ENCODE measurements at places on chromosomes 16 and 17.

DNA sequence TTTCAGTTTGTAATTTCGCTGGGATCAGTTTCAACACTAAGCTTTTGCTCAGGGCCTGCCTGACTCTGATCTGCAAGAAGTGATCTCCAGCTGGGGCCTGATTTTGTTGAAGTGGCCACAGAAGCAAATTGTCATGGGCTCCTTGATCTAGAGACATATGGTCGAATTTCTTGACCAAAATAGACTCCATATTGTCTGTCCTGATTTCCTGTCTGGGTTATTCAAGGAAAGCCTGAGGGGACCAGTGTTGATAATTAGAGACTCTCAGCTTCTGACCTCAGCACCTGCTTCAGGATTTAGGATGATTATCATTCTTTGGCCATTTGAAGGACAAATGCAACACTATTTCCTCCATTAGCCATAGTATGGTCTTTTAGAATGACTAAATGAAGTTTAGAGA, 48.9 kb upstream of the MSI2 start:
- no peak for DNase-seq

GRCh38 chr17:9169116-9169515, 147.8 kb downstream of the NTN1 start:
- no peak for DNase-seq

DNA sequence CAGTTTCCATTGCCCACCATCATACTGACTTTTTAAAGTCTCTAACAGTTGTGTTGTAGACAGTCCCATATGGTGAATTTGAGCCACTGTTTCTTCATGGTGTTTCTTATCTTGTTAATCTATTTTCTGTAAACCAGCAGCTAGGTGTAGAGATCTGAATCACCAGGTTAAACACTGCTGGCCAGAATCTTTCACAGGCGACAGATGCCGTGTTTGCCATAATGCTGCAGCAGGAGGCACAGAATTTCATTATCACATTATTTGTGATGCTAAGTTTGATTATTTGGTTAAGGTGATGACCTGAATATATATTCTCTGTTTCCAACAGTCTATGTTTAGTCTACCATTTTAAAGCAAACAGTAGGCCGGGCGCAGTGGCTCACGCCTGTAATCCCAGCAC, 11.5 kb upstream of the CNGB1 start:
- no peak for DNase-seq

- no peak for DNase-seq
These were observed 8.6 kb downstream of the ZNRF1 start for GRCh38 chr16:75007443-75007842.

- no peak for DNase-seq
These were observed 164.5 kb downstream of the NTN1 start for GRCh38 chr17:9185688-9186284.

GRCh38 chr16:79850348-79850747, 249.8 kb upstream of the MAF start:
- no peak for DNase-seq

- DNase-seq, result no peak
These were observed 192.6 kb downstream of the CPPED1 start for GRCh38 chr16:12611006-12611477.

DNA sequence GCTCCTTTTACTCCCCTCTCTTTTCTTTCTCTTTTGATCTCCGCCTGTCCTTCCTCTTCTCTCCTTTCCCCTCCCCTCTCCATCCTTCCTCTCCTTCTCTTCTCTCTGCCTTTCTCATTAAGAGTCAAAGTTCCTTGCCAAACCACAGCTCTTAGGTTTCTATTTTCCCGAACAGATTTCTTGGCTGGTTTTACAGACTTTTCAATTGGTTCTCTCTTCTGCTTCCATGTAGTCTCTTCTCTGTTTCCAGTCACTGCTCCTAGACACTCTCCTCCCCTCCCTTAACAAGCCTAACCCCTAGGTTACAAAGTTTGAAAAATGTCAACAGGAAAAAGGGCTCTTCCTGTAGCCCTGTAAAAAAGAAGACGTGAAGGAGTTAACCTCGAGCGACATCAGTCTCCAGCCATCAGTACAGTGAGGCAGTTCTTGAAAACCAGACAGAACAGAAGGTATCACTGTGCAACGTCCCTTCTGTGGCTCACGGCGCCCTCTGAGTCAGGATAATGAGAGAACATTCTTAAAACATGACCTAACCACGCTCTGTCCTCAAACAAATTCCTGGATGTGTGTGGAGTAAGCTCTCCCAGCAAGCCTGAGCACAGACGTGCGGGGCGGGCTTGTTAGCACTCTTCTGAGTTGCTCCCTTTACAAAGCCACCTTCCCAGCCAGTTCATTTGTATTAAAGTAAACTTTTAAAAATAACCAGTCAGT, 11.6 kb upstream of the MARCHF10 start:
- DNase-seq, result no peak

GRCh38 chr16:2244926-2245795, 6.2 kb downstream of the ECI1 start:
- no peak for DNase-seq

- peak; percentile 10 for DNase-seq
These were observed 45.9 kb downstream of the SLC6A2 start for GRCh38 chr16:55701442-55702319.

- DNase-seq, result no peak
These were observed 27.1 kb downstream of the SCPEP1 start for GRCh38 chr17:57004944-57005579.

- no peak for DNase-seq
These were observed 98.6 kb upstream of the EEF2KMT start for GRCh38 chr16:5196204-5196603.

DNA sequence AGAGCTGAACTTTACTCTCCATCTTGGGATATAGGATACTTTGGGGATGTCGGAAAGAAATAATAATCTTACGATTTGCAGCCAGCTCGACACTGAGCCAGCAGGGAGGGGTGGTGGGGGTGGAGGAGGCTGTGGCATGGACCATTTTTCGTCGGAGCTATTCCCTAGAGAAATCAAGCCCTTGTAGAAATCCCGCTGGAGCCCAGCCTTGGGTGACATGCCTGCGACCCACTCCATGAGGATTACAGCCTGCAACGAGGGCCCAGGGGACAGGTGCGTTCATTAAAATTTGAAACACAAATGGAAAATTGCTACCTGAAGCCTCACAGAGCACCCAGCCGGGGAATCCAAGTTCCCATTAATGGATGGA, 82.8 kb upstream of the GSE1 start:
- DNase-seq, result no peak

GRCh38 chr16:16009401-16009800, 60.0 kb downstream of the ABCC1 start:
- DNase-seq, result no peak

- DNase-seq, result no peak
These were observed 33.1 kb downstream of the MEAK7 start for GRCh38 chr16:84471316-84471715.

DNA sequence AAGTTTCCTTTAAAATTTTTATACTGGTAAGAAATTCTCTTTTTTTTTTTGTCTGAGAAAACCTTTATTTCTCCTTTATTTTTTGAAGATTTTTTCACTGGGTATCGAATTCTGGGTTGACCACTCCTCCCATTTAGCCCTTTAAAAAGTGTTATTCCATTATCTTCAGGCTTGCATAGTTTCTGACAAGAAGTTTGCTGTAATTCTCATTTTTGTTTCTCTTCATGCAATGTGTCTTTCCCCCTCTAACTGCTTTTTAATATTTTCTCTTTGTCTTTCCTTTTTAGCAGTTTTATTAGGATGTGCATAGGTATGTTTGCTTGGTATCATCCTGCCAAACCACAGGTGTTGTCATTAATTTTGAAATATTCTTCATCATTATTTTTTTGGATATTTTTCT, 67.7 kb upstream of the GOT2 start:
- no peak for DNase-seq

- DNase-seq, result peak; percentile 21
These were observed 32.1 kb upstream of the JPT2 start for GRCh38 chr16:1645914-1646525.

- DNase-seq, result no peak
These were observed 16.8 kb upstream of the TVP23A start for GRCh38 chr16:10835281-10835931.

DNA sequence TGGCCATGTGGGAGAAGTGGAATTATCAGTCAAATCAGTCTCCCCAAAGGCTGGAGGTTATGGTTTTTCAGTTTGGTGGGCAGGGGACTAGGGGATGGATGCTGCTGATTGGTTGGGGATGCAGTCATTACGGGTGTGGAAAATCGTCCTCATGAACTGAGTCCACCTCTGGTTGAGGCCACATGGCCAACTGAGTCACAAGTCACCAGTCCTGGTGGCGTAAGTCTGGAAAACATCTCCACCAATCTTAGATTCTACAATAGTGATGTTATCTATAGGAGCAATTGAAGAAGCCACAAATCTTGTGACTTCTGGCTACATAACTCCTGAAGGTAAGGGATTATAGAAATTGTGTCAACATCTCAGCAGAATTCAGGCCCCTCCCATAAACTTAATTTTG, 5.2 kb upstream of the RNF135 start:
- no peak for DNase-seq

- no peak for DNase-seq
These were observed 45.5 kb downstream of the PRKCA start for GRCh38 chr17:66347661-66348514.

DNA sequence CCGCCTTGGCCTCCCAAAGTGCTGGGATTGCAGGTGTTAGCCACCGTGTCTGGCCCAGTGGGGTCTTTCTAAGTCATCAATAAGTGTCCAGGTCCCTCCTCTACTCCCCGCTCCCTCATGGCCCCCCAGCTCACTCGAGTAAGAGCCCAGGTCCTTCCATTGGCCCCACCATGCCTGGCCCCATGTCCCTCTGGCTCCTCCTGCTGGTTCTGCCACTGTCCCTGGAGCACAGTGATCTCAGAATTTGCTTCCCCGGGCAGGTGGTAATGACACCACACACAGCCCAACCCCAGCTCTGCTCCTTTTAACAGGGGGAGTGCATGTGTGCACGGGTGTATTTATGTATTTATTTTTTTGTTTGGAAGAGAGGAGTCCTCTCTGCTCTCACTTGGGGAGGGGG, 19.6 kb downstream of the MGAT5B start:
- DNase-seq, result no peak

DNA sequence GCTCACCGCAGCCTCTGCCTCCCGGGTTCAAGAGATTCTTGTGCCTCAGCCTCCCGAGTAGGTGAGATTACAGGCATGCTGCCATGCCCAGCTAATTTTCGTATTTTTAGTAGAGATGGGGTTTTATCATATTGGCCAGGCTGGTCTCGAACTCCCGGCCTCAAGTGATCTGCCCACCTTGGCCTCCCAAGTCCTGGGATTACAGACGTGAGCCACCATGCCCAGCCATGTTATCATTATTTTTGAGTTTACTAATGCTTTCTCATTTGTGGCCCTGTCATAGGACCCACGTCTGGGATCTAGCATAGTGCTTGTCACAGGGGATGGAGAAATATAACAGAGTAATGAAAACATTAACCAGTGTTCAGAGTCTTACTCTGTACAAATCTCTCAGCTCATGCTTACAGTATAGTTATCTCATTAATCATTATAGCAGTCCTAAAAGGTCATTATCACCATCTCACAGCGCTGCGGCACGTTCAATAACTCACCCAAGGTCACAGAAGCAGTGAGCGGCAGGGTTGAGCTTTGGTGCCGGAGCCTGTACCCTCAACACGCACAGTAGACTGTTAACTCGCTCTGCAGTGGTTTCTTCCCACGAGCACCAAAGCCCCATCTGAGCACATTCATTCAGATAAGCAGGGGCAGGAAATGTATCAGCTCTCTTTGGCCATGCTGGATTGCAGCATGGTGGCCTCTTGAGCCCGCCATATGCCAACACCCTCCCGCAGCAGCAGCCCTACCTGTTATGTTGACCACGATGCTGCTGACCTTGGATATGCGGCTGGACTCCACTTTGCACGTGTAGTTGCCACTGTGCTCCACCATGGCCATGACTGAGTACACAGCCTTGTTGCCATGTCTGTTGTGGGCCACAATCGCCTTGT, 21.4 kb downstream of the PECAM1 start:
- no peak for DNase-seq
